ENCODE measurements at places on chromosomes 2 and 18.

GRCh38 chr2:197073270-197073669, 146.8 kb upstream of the PGAP1 start:
- DNase-seq, result no peak

GRCh38 chr2:67806816-67807215, 256.0 kb downstream of the C1D start:
- no peak for DNase-seq

DNA sequence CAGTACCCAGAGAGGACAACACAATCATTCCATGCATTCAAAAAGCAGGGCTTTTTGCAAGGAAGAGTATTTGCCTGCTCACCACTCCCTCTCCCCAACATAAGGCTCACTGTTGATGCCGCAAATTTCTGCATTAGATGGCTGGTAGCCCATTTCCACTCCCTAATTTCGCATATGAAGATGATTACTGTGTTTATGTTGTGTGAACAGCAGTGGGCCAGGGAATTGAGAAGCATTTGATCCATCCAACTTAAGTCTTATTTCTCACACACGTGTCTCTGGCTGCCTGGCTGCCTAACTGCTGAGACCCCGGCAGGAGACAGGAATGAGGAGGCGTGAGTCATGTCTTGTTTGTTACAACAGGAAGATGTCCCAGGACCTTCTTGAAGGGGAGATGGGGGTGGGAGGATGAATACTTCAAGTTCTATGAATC, 294.1 kb downstream of the ALK start:
- DNase-seq, result no peak

- no peak for DNase-seq
Observed at GRCh38 chr2:52260904-52261303, 1229.0 kb upstream of the NRXN1 start.

DNA sequence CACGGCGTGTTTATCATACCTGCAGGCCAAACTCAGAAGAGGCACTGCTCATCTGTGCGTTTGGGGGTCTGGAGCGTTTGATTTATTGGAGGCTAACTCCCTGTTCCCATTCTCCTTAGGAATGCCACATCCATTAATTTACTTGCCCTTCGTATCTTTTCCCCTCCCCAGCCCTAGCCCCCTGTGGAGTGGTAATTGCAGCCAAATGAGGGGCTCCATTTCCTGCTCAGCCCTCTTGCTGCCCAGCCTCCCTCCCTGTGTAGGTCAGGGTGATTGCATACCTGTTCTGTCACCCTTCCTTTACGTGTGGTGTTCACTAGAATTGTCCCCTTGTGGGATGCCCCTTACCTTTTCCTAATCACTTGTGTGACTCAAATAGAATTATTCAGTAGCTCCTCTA, 120.4 kb downstream of the MAP3K20 start:
- no peak for DNase-seq

DNA sequence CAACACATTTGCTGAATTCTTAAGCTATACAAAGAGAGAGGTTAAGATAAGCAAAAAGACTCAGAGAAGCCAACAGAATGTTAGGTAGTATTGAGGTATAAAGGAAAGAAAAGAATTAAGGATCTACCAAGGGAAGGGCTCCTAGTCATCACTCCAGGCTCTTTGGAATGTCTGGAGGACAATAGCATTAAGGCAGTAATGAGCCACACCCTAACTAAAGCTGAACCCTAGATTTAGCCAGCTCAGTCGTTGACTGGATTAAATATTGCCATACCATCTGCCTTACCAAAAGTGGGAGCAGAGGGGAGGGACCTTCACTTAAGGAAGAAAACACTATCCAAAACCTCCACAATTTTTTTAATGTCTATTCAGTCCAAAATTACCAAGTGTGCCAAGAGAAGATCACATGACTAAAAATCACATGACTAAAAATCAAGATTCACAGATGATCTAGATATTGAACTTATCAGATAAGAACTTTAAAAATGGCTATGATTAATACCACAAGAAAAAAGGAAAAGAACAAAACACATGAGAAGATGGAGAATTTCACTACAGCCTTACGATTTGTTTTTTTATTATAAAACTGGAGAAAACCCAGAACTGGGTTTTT, 59.7 kb downstream of the EXOC6B start:
- no peak for DNase-seq

- DNase-seq, result no peak
Observed at GRCh38 chr2:171741189-171741588, 53.9 kb downstream of the DYNC1I2 start.

DNA sequence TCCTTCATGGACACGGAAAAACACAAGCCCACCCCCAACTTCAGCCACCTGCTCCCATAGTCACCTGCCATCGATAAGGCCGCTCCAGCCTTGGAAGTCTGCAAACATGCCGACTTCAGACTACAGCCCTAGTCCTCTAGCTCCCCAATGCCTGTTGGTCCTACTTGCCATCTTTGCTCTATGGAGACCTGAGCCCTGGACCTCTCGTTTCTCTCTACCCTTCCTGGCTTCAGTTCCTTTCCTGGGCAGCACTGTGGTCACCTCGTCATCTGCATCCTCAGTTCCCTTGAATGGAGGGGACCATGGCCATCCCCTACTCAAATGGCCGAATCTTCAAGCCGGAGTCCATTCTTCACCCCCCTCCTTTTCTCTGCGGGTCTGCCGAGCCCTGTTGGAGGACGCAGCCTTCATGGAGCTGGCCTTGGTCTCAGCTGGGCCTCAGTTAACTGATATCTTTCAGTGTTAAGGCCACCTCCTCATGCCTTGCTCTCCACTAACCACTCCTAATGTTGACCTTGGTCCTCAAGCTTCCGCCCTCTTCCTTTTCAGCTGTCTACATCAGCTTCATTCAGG, 47.7 kb upstream of the GBX2 start:
- peak; percentile 70 for DNase-seq

DNA sequence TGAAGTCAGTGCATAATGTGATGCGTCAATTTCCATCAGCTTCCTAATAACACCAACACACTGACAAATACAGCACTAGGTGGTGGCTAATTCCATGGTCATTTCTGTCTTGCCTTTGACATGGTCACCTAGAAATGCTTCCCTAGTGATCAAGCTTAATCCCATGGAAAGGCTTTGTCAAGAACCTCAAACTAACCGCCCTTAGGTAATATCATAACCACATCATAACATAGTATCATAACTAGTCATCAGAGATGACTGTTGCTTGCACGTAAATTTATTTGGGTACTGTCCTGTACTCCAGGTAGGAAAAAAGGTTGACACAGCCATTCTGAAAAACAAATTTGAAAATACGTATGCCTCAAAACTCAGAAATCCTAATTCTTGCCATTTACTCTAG, 471.8 kb downstream of the IRS1 start:
- no peak for DNase-seq

- DNase-seq, result no peak
Observed at GRCh38 chr2:158760887-158761286, 34.2 kb upstream of the DAPL1 start.

GRCh38 chr2:112277596-112278220, 2.3 kb downstream of the ZC3H6 start:
- no peak for DNase-seq

DNA sequence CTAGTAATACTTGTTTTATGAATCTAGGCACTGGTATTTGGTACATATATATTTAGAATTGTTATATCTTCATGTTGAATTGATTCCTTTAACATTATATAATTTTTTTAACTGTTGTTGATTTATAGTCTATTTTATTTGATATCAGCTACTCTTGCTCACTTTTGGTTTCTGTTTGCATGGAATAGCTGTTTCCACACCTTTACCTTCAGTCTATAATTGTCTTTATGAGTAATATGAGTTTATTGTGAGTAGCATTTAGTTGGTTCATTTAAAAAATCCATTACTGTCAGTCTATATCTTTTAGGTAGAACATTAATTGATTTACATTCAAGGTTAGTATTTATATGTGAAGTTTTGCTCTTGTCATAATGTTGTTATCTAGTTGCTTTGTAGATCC, 58.6 kb downstream of the SMCHD1 start:
- DNase-seq, result no peak

DNA sequence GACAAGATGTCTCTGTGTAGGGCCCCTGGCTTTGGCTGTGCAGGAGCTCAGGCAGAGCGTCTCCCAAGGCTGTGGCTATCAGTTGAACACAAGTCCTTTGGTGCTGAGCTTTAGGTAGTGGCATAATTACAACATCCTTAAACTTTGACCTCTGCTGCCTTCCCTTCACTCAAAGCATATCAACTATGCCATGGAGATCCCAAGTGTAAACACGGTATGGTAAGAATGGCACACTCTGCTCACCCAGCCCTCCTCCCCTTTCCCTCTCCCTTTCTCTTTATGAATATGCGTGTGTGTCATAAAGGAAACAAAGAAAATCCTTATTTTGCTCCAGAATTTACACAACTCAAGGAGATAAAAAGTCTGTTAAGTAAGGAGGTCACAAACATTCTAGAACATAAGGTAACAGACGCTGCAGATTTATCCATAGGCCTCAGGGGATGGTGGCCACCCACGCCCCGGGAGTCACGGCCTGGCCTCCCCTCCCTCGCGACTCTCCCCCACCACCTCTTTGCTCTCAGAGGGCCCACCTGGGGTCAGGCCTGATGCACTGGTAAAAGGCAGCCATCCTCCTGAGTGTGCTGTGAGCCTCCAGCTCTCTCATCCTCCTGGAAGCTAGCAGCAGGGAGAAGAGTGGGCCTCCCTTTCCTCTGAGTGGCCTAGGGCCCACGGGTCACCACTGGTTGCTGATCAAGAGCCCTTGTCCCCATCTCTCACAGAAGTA, 67.3 kb downstream of the CRACDL start:
- peak; percentile 90 for DNase-seq

DNA sequence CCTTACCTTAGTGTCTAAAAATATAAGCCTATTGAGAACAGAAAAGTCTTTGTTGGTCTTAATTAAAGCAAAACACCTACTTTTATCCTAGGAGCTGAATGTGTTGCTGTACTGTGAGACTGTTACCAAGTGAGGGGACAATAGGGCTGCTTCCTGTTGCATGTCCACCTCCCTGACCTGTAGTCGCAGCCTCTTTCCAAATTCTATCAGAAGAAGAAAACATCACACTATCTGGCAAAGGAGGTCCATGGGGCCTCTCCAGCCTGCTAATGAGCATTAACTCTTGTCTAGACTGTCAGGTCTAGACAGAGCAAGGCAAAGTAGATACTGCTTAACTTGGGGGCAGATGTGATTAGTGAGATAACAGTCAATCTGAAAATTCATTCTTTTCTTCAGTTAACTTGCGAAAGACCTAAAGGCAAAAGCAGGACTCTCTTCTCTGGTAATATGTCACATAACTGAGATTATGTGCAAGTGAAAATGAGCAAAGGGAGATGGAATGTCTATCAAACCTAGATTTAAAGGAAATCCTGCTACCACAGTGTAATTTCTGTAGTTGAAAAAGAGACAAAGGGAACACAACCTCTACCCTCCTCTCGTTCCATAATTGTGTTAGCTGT, 66.9 kb downstream of the CDH20 start:
- no peak for DNase-seq

DNA sequence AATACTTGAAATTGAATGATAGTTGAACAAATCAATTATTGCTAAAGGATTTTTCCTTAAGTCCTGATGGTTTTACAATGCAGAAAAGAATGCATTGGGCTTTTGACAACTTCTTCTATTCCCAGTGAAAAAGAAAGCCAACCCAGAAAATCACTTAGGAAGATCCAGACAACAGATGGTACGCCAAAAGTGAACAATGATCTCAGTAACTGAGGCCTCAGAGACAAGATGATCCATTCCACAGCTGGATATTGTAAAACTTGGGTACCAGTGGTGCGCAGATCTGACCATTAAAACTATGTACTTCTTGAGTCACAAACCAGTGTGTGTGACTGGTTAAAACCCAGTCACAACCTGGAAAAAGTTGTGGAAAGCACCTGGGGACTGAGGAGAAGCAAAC, 173.5 kb downstream of the ETAA1 start:
- DNase-seq, result no peak

DNA sequence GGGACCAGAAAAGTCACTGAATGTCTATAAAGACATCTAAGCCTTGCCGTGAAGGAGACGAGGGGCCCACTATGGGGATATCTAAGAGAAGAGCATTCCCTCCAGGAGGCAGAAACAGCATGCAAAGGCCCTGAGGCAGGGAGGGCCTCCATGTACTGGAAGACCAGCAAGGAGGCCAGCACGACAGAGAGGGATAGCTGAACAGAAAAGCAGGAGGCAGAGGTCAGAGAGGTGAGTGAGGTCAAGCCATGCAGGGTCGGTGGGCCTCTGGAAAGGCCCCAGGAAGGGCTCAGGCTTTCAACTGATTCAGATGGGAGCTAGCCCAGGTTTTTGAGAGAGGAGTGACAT, 5.7 kb downstream of the TRABD2A start:
- DNase-seq, result no peak

DNA sequence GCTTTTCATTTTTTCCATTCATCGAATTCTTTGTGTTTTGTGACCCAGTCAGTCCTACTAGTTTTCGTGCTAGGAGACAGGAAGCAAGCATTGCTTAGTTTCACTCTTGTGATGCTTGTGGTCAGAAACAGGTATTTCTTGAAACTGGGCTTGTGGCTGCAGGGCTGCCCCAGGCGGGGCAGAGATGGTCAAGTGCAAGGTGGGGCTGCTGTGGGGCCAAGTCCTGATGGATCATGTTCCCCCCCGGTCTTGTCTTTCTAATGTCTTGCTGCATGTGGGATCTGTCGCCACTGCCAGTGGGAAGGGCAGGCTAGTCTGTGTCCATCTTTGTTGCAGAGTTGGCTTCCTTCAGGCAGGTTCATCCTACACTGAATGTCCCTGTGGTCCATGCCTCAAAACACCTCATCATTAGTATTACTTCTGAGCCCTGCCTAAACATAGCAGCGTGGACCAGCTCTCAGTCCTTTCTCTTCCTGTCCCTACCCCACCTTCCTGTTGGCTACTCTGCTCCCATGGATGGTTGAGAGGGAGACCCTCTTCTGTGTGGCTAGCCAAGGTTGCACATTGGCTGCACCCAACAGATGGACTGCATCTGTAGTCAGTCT, 38.7 kb downstream of the INPP4A start:
- DNase-seq, result no peak

DNA sequence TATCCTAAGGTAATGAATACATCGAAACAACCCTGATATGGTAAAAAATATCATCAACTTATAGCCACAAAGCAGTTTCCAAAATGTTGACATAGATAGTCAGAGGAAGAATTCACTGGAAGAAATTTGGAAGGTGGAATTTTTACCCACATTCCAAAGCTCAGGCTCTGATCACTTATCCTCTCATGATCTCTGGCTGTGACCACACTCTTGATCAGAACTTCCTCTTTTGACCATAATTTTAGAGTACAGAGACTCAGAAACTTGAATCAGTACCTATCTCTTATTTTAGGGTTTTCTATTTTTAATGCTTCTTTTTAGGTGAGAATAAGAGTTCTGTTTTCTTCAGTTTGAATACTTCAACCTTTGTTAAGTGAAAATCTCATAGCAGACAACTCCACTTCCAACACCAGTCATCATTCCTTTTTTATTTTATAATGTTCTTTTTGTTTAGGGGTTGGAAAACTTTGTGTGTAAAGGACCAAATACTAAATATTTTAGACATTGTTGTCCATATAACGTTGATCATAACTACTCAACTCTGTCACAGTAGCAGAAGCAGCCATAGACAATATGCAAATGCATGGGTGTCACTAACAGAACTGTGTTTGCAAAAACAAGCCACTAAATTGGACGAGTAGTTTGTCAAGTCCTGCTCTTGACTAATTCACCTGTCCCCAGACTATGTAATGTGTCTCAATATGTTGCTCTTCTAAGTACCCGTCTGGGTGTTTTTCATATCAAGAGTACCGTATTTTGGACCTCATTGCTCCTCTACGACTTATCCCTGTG, 891.6 kb upstream of the CRIM1 start:
- DNase-seq, result no peak
